NCI-H1436 treated with DMSO at 0.1 percent for 48 hours (cell line): ENCODE measurements at places on chromosomes 3 and 15.

GRCh38 chr3:193498215-193498614, 56.5 kb downstream of the ATP13A4 start:
- no peak for DNase-seq

DNA sequence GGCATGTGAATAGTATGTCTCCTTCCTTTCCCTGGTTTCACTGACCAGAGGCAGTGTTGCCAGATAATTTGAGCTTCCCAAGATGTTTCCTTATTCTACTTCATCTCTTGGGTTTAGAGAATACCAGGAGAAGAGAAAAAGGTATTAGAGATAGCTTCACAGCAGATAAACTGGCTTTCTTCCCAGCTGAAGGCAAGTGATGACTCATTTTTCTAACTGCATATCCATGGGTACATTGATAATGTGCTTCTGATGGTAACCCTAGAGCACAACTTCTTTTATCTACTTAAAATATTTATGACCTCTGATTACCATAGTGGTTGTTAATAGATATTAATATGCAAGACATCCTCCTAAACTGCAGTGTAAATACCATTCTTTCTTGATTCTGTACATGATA, 34.6 kb upstream of the CMTM8 start:
- DNase-seq = no peak

DNA sequence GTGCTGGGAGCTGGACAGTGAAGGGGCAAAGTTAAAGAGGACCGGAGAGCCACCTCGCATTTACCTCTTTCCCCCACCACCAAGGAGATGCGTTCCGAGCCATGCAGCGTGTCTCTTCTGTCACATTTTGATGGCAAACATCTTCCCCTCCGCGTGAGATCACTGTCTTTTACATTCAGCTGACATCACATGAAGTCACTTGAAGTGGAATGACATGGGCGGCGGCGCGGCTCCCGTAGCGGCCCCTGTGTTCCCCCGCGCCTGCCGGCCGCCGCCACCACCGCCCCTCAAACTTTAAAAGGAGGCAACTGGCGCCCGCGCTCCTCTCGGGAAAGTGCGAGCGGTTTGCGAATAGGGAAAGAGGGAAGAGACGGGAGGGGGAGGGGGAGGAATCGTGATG, at the start of gene FEZF2:
FEZF2 (minus strand) TSS at position 336 of the 400 bp plus-strand sequence. CDS start 682 bp downstream, outside the sequence.
- no peak for DNase-seq

- DNase-seq = no peak
Observed at GRCh38 chr15:81373775-81374395, at the start of gene TMC3. Gene TMC3, minus strand, starts transcription at chr15:81374213. Its CDS starts 136 bp downstream, at chr15:81374077.

- DNase-seq = no peak
Observed at GRCh38 chr15:28975766-28976179, 90.0 kb downstream of the APBA2 start.

- no peak for DNase-seq
Observed at GRCh38 chr15:70308011-70308734, 210.5 kb upstream of the TLE3 start.
